GDM1 (cell line): ENCODE measurements at places on chromosomes 3 and 15.

- no peak for DNase-seq
Measured at GRCh38 chr15:65922621-65923020, 53.3 kb downstream of the RAB11A start.

DNA sequence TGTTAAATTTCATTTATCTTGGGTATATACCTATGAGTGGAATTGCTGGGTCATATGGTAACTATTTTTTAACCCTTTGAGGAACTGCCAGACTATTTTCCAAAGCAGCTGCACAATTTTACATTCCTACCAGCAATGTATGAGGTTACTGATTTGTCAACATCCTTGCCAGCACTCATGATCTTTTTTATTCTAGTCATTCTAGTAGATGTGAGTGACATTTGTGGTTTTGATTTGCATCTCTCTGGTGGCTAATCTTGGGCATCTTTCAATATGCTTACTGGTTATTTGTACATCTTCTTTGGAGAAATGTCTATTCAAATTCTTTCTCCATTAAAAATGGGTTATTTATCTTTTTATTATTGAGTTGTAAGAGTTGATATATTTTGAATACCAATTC lies 21.3 kb upstream of the LRRC58 start:
- DNase-seq: no peak

- DNase-seq: no peak
Measured at GRCh38 chr3:48405971-48406370, 23.9 kb downstream of the PLXNB1 start.

DNA sequence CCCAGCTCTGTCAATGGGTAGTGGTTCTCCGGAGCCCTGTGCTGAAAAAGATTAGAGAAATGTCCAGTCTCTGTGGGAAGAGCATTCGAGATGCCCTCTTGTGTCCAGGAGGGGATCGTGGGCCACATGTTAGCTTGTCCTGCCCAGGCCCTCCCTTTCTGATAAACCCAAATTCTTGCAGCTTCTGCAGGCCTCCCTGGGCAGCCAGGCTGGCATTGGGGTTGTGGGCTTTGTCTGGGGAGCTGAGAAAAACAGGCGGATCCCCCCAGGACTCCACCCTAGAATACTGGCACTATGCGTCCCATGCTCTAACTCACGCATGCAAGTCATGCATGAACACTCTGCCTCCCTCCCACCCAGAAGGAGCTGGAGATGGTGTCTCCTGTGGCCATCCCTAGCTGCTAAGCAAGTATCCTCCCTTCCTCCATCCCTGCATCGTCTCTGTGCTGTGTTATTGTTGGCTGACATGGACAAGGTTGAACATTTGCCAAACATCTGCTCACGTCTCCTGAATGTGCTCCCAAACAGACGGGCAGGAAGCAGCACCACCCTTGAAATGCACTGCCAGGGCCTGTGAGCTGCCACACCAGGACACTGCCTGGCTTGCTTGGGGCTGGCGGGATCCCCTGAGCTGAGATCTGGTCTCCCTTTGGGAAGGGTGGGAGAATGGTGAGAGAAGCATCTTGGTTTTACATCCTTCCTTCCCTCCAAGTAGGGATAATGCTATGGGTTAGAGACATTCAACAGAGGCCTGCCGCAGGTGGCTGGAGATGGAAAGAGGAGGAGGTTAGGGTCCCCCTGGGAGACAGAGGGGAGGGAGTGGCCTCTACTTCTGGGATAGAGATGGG lies 26.5 kb downstream of the CFAP161 start:
- no peak for DNase-seq

GRCh38 chr3:110296885-110297284 lies 774.7 kb upstream of the NECTIN3 start:
- DNase-seq: no peak

DNA sequence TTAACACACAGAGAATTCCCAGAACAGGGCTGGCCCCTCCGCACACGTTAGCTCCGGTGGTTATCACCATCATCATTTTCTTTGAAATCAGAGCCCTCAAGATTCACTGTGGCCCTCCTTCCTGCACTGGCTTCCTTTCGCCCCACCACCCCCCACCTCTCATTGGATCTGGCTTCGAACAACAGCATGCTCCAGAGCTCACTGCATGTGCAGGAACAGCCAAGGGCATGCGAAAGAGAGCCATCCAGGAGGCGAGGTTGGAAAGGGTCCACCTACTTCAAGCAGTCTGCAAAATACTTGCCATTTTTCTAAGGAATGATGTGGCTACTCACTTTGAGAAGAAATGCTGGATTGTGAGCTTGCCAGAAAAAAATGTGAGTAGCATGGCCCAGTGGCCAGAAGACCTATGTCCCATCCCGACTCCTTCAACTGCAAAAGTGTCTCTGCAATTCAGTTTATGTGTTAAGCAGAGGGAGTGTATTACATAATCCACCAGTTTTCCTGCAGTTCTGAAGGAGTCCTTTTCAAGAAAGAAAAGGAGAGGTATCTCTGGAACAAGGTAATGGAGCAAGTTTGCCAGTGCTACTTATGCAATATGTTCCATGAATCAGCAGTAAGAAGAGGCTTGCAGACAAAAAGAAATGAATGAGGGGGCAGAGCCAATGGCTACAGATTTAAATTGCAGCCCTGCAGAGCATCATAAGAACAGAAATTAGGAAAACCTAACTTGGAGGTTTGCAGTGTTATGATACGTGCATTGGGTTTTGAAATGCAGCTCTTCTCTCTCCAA lies 92.8 kb downstream of the OCA2 start:
- no peak for DNase-seq

- no peak for DNase-seq
Measured at GRCh38 chr15:77753281-77753873, 120.7 kb upstream of the LINGO1 start.

DNA sequence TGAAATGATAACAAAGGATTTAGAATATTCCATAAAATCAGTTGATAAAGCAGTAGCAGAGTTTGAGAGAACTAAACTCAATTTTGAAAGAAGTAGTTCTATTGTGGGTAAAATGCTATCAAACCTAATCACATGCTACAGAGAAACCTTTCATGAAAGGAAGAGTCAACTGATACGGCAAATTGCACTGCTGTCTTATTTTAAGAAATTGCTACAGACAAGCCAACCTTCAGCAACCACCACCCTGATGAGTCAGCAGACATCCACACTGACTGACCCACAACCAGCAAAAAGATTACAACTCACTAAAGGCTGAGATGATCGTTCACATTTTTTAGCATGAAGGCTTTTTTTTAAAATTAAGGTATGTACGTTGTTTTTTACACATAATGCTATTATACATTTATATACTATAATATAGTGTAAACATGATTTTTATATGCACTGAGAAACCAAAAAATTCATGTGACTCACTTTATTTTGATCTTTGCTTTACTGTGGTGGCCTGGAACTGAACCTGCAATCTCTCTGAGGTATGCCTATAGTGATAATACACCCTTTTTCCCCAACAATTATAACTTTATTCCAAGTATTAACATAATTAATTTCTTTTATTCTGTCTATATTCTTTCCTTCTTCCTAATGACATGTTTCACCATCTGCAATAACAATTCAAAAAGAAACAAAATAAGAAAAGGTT lies 109.9 kb downstream of the TBC1D5 start:
- peak; percentile 7 for DNase-seq

- no peak for DNase-seq
Measured at GRCh38 chr3:103829723-103830326, 1395.0 kb downstream of the ZPLD1 start.

DNA sequence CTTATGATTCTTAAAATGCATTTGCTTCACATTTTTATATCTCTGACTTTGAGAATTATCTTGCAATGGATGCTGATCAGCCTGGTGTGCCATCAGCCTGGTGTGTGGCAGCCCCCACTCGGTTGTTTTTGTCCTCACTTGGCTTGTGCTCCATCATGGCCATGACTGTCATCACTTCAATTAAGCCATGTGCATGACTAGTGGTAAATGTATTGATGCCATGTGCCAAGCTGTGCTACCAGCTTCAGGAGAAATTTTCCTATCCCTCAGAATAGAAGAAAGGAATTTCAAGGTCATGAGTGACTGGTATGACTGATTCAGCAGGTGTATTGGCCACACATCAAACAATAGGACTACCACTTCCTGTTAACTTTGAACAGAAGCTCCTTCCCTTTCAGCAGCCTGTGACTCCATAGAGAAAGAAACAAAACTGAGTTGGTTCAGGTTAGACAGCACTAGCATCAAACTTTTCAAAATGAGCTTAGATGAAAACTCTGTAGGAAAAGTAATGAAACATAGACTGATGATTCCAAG lies 251.7 kb downstream of the GRM7 start:
- DNase-seq: no peak
